ENCODE measurements at places on chromosomes 3 and 15.

DNA sequence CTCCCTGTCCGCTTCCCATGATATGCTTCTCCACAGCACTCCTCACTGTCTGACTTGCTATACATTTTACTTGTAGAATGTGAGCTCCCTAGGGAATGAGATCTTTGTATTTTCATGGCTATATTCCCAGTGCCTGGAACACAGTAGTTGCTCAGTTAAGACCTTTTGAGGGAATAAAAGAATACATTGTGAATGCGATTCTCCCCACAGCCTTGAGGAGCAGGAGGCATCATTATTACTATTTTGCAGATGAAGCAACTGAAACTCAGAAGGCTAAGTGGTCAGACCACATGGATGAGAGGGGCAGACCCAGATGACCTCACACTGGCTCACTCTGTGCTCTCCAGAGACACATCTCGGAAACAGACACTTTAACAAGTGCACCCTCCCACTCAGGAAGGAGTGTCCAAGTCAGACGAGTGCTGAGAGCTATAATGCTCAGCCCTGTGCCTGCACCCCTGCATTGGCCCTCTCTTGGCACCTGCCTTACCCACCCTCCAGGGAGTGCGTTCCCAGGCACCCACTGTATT lies 46.8 kb downstream of the SST start:
- no peak for DNase-seq

DNA sequence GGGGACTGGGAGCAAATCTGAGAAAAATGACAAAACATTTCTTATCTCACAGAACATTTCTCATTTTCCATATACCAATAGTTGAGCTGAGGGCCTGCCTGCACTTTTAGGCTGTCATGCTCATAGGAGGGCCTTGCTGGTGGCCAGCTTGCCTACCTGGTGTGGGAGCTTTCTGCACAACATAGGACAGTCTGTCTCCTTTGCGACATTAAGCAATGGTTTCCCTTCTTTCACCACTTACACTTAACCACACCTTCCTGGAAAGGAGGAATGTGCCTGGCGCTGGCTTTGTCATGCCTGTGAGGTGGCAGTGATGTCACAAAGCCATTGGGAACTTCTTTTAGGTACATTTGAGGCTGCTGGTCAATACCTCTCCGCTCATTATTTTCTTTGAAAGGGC lies 5.7 kb downstream of the SNAPC5 start:
- no peak for DNase-seq

GRCh38 chr3:55804170-55805095 lies 317.3 kb upstream of the WNT5A start:
- DNase-seq, result no peak

DNA sequence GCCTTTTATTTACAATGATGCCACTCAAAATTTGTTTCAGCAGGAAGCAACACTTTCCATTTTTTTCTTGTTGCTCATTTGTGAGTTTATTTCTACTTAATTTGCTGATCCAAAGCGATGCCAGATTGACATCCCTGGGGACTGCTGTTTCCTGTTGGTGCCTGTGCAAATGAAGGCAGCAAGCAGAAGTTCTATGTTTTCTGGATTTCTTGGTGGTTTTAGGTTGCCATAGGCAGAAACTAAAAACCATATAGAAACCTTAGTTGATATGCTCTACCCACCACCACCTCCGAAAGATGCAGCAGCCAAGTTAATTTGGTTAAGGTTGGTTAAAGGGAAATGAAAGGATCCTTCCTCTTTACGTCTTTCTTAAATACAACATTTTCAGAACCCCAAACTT lies 356.2 kb downstream of the RBMS3 start:
- DNase-seq, result no peak

- DNase-seq, result no peak
Observed at GRCh38 chr15:78978601-78979179, 33.8 kb upstream of the CTSH start.

- no peak for DNase-seq
Observed at GRCh38 chr3:99662838-99663570, 24.6 kb downstream of the COL8A1 start.

GRCh38 chr3:66028457-66028856 lies 10.3 kb downstream of the MAGI1 start:
- DNase-seq, result no peak

GRCh38 chr3:2652386-2652785 lies 457.8 kb downstream of the IL5RA start:
- DNase-seq, result no peak

DNA sequence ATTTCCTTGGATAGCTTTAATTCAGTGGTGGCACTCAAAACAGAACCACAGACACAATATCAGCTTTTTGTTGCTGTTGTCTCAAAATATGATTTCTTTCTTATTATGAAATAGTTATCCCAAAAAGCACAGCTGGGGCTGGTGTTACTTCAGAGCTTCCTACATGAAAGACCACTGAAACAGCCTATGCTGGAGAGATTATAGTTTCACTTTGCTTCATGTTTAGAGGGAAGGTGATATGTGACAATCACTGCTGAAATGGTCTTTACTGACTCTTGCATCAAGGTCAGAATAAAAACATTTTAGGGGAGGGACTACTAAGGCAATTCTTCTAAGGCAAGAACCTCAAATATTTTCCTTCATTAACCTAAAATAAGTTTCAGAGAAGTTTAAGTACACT lies 190.7 kb downstream of the TNIK start:
- DNase-seq, result no peak

DNA sequence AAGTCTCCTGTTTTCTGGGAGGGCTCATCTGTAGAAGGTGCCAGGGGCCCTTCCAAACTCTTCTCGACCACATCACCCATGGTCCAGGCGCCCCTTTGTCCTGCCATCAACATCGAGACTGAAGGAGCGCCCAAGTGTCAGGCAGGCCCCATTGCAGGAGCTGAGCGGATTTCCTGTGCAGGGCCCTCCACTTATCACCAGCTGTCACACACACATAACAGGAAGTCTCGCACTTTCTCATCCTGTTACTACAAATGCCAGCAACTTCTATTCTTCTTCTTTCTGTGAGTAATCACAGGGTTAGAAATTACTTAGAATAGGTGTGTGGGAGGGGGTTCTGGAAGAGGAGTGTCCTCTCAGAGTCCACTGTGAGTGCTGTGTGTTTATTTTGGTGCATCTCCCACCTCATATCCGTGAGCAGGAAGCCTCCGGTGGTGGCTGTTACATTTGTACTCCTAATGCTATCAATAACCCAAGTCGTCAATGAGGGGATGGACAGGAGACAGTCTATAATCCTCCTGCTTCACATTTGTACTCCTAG lies at the start of gene KLHL6:
TSS of gene KLHL6 (minus strand) at position 166 of the 541 bp plus-strand sequence. CDS start at position 113, 53 bp downstream.
- peak; percentile 59 for DNase-seq

DNA sequence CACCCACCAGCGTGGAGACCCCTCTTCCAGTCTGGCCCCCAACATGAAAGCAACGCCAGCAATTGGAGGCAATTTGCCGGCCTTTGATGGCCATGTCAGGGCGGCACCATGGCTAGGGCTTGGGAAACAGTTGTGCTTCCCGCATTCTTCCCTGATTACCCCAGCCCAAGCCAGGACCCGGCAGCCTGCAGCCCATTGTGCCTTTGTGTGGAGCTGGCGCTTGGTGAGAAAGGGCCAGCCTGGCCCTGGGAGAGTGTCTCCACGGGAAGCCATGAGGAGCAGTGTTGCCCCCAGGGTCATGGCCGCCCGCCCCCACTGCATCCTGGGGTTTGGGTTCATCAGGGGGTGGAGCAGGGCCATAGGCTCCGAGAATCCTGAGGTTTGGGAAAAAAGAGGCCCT lies 66.0 kb downstream of the DNAJB8 start:
- DNase-seq, result no peak

- no peak for DNase-seq
Observed at GRCh38 chr3:195270079-195270816, 711 bp downstream of the XXYLT1 start.

DNA sequence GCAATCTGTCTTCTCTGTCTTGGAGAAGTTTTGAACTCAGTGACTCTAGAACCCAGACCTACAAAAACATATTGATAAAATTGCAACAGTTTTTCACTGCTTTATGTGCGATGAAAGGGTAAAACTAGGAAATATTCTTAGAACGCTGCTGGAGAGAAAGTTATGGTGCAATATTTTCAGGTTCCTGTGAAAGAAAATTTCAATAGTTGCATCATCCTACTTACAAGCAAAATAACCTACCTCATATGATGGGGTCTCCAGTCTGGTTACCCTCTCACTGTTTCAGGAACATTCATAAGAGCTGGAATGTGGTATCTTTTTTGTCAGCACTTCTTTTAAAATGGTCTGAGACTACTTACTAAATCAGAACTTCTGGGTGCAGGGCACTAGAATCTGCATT lies 27.1 kb downstream of the GATM start:
- no peak for DNase-seq

GRCh38 chr15:93418566-93418965 lies 329.6 kb upstream of the RGMA start:
- no peak for DNase-seq

- no peak for DNase-seq
Observed at GRCh38 chr15:43420876-43421275, 50.0 kb downstream of the TUBGCP4 start.

DNA sequence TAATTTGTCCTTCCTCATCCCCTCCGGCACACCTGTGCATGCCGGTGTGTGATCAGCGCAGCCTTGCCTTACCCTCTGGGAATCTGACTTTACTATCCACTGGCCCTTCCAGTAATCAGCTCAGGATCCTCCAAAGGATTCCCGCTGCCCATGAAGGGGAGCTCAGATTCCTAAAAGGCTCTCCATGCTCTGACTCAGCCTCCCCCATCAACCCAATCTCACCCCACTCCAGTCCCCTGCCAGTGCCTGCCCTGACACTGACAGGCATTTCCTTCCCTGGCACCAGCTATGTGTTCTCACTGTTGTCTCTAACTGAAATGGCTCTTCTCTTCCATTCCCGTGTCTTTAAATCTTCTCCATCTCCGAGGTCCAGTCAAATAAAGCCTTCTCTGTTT lies 7.3 kb upstream of the BCL2A1 start:
- DNase-seq, result no peak

DNA sequence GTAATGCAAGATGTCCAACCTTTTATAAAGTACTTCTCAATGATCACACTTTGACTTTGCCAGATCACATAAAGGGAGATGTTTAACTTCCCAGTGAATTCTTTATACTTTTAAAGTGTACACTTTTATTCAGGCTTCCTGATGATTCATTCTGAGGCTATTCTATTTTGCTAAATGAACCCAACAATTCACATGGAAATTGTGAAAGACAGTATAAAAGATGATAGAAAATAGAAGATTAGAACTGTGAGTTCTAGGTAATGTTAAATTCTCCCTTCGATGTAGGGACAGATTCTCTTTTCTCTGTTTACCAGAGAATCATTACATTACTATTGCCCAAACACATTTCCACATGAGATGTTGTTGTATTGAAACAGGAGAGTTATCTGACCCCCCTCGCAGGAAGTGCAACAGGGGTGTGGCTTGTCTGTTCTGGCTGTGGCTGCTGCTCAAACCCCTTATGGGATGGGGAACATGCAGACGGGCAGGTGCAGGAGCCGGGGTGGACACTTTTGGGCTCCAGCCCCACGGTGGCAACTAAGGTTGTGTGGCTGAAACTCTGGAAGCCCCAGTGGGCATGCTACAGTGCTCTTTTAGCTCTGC lies 131.3 kb upstream of the LRTM1 start:
- no peak for DNase-seq

- DNase-seq, result no peak
Observed at GRCh38 chr3:48236531-48236930, 4.4 kb upstream of the ZNF589 start.

DNA sequence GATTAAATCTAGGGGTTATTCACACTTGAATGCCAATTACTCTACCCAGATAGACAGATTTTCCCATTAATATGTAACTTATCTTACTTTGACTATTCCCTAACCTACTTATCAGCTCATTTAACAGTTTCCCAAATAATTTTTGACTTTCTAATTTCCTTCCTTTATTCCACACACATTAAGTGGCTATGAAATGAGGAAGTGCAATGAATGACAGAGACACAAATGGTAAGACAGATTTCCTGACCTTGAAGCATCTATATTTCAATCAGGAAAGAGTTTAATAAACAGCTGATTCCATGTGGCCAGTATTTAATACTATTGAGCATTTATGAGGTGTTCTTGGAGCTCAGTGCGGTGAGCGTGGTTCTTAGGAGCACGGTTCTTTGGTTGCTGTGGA lies 78.8 kb downstream of the SLC7A14 start:
- DNase-seq, result no peak

DNA sequence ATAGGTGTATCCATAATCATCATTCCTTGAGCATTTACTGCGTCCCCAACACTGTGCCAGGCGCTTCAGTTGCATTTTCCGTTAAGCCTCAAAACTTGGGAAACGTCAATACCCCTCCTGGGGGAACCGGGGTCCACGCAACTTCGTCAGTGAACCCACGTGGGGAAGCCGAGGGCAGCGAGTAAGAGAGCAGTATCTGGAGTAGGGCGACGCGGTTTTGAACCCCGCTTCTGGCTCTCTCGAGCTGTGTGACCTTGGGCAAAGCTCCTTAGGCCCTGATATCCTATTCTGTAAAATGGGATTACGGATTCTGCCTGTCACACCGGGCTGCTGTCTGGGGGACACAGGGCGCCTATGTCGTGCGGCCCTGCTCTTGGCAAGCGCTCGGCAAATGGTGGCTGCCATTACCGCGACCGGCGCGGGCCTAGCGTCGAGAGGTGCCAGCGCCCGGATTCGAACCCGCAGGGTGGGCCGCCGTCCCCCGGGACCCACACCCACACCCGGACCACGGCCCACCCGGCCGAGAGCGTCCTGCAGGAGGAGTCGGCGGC lies 590 bp downstream of the POLG start:
- no peak for DNase-seq

GRCh38 chr3:186048119-186048518 lies 60.8 kb downstream of the ETV5 start:
- DNase-seq, result no peak

- DNase-seq, result no peak
Observed at GRCh38 chr3:65951836-65952505, 86.7 kb downstream of the MAGI1 start.
